GM19239 (cell line): ENCODE measurements at places on chromosomes 3 and 15.

- no peak for DNase-seq
Measured at GRCh38 chr15:93024716-93025624, 64.0 kb downstream of the RGMA start.

DNA sequence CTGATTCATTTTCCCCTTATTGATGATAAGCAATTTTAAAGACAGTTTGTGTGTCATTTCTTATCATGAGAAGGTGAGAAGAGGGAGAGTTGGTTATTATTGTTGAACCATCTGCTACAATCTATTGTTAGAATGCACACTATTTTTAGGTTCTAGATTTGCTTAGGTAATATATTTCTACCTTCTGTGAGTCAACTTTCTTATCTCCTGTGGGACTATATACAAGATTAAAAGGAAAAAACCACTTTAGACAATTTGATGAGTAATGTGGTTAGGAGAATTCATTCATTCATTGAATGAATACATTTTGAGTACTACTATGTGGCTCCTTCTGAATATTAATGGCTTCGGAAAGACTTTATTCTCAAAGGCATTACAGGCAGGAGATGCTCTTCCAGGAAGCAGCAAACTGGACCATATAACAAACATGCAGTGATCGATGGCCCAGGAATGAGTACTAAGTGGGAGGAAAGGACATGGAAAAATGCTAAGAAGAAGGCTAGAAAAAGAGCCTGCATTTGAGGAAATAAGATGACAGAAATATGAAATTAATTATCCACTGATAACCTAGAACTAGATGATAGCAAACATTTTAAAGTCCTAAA lies 22.4 kb downstream of the SPTSSB start:
- DNase-seq: no peak

DNA sequence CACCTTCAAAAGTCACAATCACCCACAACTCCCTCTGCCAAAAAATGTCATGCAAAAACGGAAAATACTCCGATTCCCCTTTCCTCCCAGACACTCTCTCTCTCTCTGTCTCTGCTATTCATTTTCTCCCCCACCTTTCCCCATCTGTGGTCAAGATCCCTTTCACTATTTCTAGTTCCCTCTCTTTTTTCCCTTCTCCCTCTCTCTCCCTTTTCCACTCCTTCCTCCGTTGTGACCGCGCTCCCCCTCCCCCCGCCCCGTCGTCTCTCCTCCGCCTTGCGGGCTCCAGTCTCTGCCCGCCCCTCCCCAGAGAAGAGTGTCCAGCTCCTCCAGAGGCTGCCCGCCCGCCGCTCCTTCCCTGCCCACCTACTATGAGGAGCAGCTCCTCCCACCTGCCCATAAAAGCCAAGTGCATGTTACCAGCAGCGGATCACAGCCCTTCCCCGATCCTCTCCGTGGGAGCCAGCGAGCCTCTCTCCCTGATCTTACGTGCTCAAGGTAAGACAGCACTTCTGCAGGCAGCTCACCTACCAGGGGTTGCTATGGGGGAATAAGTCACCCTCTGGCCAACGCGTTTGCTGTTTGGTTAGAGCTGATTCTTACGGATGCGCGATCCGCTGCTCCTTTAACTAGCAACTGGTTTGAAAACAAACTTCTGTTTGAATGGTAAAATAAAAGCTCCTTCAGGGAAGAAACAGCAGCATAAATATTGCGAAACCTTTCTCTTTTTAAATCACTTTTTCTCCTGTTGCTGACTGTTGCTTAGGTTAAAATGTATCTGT lies at the start of gene COL8A1:
Gene COL8A1, plus strand, starts transcription at position 428 of the 782 bp plus-strand sequence. CDS start 152,089 bp downstream, outside the sequence.
- no peak for DNase-seq

DNA sequence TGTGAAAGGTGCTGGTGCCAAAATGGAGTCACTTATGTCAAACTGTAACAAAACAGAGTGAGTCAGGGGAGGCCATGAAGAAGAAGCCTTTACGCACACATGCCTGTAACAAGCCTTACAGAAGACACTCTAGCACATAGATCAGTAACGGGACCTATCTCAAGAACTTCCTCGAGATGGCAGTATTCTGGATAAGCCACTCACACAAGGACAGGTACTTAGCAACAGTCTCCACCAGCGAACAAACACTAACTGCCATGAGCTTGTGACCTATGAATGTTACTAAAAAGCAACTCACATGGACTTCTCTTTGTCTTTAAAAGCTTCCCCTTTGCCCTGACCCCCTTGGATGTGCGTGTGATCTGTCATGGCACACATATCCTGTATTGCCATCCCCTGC lies 235.1 kb downstream of the CD47 start:
- DNase-seq: no peak

DNA sequence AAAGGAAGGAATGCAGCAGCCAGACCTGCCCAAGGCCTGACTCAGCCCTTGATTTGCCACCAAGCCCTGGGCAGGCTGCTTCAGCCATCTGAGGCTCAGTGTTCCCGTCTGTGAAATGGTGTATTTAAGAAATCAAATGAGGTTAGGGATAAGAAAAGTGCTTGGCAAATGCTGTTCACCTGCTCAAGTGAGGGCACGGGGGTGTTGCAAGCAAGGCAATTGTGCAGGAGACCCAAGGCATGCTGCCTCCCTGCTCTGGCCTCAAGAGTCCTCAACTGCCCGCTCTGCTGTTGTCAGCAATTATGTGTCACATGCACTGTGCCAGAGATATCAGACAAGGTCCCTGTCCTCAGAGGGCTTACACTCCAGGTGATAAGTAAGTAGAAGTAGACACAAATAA lies 101.8 kb downstream of the TPRA1 start:
- no peak for DNase-seq

GRCh38 chr15:71564217-71564616 lies 246.1 kb upstream of the NR2E3 start:
- DNase-seq: no peak

DNA sequence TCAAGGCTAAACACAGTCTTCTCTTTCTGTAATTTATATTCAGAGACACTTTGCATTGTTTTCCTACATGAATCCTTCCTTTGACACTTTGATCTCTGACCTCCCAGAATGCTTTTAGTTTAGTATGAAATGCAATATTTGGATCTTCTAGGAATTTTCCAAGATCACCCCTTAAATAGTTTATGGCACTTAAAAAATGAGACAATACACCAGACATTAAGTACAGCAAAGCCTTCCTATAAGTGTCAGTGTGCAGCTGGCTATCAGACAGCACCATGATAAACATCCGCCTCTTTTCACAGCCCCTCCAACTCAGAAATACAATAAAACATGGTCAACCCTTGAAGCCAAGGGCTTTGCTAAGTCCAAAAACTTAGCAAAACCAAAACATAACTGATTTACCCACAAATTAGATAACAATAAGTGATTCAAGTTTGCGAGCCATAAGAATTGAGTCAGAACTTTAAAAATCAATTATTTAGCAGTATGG lies 304.4 kb upstream of the LRRFIP2 start:
- DNase-seq: no peak

DNA sequence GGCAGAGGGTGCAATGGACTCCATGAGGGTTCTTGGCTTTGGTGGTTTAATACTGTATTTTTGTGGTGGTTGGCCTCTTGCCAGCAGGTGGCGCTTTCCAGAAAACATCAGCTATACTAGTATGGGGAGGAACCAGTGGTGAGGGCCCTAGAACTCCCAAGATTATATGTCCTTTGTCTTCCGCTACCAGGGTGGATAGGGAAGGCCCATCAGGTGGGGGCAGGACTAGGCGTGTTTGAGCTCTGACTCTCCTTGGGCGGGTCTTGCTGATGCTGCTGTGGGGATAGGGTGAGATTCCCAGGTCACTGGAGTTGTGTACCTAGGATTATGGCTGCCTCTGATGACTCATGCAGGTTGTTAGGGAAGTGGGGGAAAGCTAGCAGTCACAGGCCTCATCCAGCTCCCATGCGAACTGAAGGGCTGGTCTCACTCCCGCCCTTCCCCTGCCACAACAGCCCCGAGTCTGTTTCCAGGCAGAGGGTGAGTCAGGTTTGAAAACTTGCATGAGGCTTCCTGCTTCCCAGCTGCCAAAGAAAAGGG lies 357.7 kb downstream of the OTOL1 start:
- no peak for DNase-seq

- DNase-seq: no peak
Measured at GRCh38 chr15:29736744-29737020, 85.6 kb downstream of the TJP1 start.

DNA sequence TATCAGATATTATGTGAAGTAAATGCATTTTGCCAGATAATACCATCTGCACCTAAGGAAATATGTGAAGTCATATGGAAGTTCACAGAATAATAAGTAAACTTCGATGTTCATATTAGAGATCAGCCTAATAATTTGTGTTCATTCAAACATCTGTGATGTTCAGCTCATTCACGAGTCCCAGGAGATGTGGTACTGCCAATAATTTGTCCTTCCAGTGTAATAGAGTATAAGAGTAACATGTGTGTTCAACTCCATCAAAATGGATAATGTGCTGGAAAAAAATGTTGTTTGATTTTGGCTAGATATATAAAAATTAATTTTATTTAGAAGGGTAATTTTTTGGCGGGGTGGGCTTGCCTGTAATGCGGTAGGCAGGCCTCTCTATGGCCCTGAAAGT lies 75.4 kb upstream of the ARL6 start:
- no peak for DNase-seq

GRCh38 chr3:52246728-52247408 lies 1.3 kb downstream of the PPM1M start:
- no peak for DNase-seq

GRCh38 chr3:71436337-71436736 lies 147.2 kb downstream of the FOXP1 start:
- no peak for DNase-seq

GRCh38 chr3:177714945-177715344 lies 517.7 kb upstream of the TBL1XR1 start:
- DNase-seq: no peak

DNA sequence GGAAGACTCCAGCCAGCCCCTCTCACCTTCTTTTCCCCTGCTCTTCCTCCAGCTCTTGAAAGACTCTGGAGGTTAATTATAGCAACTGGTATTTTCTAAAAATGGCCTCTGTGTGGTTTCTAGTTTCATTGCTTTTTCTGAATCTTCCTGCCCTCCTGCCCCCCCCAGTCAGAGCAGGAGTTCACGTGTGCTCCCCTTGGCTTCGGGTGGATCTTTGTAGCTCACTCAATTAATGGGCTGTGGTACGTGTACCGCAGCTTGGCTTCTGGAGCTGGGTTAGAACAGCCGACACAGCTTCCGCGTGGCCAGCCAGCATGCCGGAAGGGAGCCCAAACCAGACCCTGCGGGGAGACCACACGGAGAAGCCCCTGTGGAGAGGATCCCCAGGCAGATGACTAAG lies 31.5 kb downstream of the TM2D3 start:
- no peak for DNase-seq

DNA sequence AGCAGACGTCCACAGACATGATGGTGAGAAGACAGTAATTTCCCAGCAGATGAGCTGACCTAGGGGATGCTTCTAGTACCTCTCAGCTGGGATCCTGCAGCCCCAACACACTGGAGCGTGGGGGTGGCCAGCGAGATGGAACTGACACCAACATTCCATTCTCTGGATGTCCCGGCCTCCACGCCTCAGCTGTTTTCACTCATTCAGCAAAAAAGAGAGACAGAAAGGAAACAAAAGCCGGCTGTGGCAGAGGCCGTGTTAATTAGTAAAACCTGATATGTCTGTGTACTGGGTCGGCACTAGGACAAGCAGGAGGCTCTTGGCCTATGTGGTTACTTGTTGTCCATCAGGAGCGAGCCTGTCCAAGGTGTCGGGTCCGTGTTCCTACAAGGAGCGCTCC lies 82.6 kb upstream of the MYZAP start:
- no peak for DNase-seq

GRCh38 chr3:32698506-32698905 lies 13.5 kb downstream of the CNOT10 start:
- DNase-seq: no peak

DNA sequence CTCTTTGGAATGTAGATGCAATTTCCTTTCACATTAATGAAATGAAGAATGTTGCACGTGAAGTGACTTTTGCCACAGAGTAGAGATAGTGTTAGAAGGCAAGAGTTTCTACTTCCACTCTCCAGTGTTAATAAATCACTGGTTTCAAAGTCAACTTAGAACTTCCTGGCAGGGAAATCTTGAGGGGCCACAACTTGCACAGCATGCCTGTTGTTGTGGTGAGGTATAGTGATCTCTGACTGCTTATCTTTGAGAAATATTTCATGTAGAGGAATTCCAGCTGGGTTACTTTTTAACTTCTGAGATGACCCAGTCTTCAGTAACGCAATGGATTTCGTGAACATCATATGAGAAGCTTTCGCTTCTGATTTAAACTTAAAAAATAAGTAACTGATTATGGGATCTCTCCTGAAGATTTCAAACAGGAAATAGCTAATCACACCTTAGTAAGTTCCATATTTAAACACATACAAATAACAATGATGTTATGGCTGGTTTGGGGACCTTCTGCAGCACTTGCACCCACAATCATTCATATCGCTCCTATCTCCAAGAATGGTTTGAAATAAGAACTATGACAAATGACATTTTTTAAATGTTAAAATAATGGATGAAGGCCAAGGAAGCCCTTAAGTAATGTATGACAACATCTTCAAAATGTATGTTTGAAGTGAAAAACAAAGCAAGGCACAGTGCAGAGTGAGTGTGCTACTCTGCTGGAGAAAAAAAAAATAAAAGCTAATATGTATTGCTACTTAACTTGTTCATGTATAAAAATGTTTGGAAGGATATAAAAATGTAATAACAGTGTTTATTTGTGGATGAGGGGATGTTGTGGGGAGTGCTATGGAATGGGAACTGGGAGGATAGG lies 726.5 kb upstream of the NECTIN3 start:
- DNase-seq: no peak
